ENCODE measurements at places on chromosomes 16 and 17.

DNA sequence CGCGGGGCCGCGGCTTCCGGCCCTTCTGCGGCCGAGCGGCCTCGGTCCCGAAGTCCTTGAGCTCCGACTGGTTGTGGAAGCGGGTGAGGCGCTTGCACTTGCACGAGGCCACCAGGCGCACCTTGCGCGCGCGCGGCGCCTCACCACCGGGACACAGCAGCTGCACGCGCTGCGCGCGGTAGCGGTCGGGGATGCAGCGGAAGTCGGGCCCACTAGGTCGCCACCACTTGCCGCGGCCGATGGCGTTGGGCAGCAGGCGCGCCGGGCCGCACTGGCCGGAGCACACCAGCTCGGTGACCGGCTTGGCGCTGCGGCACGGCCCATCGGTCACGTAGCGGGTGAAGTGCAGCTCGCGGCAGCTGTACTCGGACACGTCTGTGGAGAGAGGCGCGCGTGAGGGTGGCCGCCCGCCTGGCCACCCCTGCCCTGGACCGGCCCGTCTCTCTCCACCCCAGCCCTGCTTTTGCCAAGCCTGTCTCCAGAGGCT is 3.2 kb downstream of the SOST start:
- DNase-seq, result no peak

- no peak for DNase-seq
Observed at GRCh38 chr16:28204204-28204603, 7.6 kb downstream of the XPO6 start.

GRCh38 chr17:34582185-34582900 is 3.0 kb downstream of the TMEM132E start:
- no peak for DNase-seq

- DNase-seq, result no peak
Observed at GRCh38 chr16:85853547-85854545, 45.1 kb upstream of the IRF8 start.

DNA sequence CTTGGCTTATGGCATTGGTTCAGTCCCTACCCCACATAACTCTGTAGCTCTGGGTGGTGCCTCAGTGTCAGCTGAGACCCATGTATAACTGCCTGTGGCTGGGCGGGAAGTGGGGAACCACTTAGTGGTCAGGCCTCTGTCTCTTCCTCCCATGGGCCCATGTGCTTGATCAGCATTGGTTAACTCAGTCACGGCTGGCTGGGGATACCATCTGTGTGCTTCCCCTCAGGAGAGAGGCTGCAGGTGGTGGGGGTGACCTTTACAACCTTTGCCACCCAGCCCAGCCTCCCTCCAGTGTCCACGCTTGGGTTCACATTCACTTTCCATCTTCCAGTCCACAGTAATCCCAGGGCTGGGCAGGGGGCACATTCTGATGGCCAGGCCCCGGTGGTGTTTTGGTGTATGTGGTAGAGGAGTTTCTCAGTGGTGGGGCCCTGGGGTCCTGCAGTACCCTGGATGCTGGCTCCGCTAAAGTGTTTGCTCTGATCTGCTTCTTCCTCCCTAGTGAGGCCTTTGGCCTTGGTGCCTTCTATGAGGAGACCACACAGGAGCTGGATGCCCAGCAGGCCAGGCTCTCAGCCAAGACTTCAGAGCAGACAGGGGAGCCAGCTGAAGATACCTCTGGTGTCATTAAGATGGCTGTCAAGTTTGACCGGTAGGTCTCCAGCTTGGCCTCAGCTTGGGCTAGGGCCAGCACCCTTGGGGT is 10.2 kb upstream of the NFATC3 start:
- DNase-seq, result no peak

DNA sequence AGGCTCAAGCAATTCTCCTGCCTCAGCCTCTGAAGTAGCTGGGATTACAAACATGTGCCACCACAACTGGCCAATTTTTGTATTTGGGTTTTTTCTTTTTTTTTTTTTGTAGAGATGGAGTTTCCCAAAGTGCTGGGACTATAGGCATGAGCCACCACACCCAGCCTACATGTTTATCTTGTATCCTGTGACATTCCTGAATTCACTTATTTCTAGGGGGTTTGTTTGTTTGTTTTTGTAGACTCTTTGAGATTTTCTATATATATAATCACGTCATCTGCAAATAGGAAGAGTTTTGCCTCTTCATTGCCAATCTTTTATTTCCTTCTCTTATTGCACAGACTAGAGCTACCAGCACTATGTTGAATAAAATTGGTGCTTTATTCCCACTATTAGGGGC is 29.1 kb downstream of the PRAC1 start:
- DNase-seq, result no peak

- no peak for DNase-seq
Observed at GRCh38 chr17:16001226-16001897, 1.7 kb downstream of the TTC19 start.

DNA sequence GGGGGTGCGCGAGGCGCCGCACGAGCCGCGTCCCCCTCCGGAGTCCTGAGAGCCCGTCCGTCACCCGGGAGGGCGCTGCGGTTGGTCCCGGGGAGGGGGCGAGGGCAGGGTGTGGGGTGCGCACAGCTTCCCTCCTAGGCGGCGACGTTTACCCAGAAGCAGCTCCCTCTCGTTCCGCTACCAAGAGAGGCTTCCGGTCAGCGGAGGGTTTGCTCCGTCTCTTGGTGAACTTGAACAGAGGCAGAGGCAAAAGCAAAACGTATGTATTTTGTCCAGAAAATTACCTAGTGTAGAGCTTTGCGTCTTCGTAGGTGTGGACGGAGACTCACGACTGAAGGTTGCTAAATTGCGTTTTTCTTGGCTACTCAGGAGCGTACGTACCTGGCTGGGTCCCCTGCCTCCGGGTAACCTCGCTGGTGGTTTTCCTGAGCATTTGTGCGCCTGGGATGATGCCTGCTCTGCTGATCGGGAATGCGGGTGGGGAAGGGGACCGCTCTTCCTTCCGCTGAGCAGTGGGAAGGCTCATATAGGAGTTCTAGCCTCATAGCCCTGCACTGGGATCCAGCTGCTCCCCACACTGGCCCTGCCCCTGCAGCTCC is 833 bp downstream of the WSCD1 start:
- no peak for DNase-seq

- peak; percentile 93 for DNase-seq
Observed at GRCh38 chr17:80082403-80083135, 18.8 kb upstream of the GAA start.

DNA sequence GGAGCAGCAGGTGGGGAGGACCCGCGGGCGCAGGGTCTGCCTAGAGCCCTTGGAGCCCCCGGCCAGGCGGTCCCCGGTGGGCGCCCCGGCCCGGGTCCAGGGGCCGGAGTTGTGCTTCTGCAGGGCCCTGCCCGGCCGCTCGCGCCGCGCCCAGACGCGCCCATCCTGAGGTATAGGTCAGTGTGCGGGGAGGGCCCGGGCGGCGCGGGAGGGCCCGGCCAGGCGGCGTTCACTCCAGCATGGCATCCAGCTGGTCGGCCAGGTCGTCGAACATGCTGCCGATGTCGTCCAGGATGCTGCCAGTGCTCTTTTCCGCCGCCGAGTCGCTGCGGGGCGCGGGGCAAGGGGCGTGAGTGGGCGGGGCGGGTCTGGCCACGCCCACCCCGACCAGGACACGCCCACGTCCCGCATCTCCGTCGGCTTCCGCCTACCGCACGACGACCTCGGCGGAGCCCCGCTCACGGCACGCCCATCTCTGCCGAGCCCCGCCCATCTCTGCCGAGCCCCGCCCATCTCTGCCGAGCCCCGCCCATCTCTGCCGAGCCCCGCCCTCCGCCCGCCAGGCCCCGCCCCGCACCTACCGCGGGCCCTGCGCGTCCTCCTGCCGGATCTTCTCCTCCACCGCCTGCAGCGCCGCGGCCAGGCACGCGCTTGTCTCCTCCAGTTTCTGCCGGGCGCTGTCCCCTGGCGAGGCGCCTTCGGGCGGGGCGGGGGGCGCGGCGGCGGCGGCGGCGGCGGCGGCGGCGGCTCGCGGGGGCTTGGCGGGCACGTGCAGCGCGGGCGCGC is 17.9 kb downstream of the CASKIN1 start:
- DNase-seq, result no peak

DNA sequence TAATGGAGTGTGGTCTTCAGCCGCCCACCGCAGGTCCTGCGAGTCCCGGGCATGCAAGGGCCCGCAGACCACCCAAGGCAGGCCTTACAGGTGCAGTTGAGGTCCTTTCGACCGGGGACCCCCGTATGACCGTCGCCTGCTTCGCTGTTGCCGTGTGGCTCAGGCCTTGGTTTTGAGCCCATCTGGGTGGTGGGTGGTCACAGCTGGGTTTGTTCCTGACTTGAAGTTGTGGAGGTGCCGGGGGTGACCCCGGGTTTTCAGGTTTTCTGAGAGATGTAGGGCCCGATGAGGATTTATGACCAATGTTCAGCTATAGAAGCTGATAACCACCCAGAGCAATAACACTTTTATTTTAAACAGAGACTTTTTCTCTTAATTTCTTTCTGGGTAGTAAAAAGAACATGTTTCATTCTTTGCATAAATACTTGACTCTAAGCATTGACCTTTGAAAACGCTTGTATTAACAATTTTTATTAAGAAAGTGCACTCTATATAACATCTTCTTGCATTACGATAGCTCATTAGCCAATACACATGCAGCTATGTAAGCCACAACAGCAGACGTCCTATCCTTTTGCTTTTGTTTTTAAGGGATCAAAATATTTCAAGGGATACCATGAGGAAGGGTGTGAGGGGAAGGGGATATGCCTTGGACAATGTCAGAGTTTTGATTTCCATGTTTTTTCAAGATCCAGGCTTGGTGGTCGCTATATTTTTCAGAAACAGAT is 1.9 kb downstream of the FOXL1 start:
- no peak for DNase-seq

GRCh38 chr17:81401723-81402529 is 6.7 kb downstream of the BAHCC1 start:
- DNase-seq, result peak; percentile 85

- no peak for DNase-seq
Observed at GRCh38 chr16:68309799-68310198, 947 bp downstream of the SLC7A6OS start.

GRCh38 chr16:67399218-67399733 is 6.0 kb upstream of the TPPP3 start:
- peak; percentile 34 for DNase-seq

GRCh38 chr17:29771546-29771945 is 148.8 kb upstream of the CORO6 start:
- DNase-seq, result no peak

DNA sequence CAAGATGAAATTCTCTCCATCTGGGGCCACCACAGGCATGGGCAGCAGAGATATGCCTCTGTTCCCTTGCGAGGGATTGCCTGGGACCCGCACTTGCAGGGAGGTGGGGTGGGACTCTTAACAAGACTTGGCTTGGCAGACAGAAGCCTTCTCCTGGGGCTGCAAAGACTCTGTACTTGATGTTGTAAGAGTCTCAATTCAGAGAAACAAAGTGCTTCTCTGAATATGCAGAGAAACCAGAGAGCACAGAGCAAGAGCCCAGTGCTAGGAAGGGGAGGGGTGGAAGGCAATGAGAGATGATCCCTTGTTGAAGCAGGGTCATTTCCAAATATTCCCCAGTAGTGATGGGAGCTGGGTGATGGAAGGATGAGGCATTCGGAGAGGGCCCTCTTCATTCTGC is 2.2 kb downstream of the MMP28 start:
- no peak for DNase-seq

- DNase-seq, result no peak
Observed at GRCh38 chr16:57256601-57257395, 11.7 kb downstream of the ARL2BP start.

GRCh38 chr17:50972577-50972976 is 106.4 kb upstream of the TOB1 start:
- DNase-seq, result no peak

GRCh38 chr16:69351309-69352027 is at the start of gene TMED6:
TSS of gene TMED6 (minus strand) at chr16:69351786. CDS start at chr16:69351753, 33 bp downstream.
- DNase-seq, result no peak

GRCh38 chr17:81655378-81656117 is 794 bp downstream of the PDE6G start:
- DNase-seq, result no peak

DNA sequence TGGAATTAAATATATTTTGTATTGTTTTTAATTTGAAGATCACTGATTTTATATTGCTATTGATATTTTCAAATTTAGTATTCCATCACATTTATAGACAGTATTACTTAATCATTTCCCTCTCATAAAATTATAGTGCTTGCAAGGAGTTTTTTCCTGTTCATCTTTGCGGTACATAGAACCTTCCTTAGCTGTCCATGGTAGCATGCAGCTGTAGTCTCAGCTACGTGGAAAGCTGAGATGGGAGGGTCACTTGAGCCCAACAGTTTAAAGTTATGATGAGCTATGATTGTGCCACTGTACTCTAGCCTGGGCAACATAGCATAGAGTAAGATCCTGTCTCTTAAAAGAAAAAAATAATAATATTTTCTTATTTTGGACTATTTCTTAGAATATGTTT is 215.8 kb upstream of the CHMP6 start:
- no peak for DNase-seq

- no peak for DNase-seq
Observed at GRCh38 chr16:12570046-12570618, 233.6 kb downstream of the CPPED1 start.

- no peak for DNase-seq
Observed at GRCh38 chr16:86994651-86995171, 322.5 kb downstream of the C16orf95 start.

DNA sequence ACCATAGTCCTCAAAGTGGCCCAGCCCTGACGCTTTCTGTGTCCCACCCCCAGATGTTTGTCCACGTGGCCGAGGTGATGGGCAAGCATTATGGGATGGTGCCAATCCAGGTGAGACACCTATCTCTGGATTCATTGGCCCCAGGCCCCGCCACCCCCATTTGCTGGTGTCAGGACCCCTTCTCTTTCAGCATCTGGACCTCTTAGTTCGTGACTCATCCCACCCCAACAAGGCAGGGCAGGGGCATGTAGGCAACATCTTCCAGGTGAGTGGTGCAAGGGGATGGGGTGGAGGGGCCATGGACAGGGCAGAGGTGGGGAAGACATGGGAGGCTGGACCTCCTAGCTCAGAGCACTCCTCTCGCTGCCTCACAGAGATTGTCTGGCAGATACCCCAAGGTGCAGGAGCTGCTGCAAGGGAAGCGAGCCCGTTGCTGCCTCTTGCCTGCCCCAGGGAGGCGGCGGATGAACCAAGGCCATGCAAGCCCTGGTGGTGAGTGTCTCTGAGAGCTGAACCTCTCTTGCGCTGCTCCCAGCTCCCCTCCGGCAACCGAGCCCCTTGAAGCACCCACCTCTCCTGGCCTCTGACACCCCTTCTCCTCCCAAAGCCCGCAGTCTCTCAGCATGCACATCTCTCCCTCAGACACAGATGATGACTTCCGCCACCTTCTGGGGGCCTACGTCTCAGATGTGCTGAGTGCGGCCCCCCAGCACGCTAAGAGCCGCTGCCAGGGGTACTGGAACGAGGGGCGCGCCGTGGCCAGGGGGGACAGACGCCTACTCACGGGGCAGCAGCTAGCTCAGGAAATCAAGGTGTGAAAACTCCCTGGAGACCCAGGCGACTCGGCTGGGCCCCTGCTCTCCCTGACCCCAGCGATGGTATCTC is 3.6 kb downstream of the RNF112 start:
- DNase-seq, result no peak

Measured in SK-MEL-5 (cell line).